RPMI7951 (cell line): ENCODE measurements at places on chromosomes 5 and 9. TPM values are rescaled to one million over a fixed set of nuclear protein-coding genes. Genes with fewer than 3 reads are reported as not detected.

DNA sequence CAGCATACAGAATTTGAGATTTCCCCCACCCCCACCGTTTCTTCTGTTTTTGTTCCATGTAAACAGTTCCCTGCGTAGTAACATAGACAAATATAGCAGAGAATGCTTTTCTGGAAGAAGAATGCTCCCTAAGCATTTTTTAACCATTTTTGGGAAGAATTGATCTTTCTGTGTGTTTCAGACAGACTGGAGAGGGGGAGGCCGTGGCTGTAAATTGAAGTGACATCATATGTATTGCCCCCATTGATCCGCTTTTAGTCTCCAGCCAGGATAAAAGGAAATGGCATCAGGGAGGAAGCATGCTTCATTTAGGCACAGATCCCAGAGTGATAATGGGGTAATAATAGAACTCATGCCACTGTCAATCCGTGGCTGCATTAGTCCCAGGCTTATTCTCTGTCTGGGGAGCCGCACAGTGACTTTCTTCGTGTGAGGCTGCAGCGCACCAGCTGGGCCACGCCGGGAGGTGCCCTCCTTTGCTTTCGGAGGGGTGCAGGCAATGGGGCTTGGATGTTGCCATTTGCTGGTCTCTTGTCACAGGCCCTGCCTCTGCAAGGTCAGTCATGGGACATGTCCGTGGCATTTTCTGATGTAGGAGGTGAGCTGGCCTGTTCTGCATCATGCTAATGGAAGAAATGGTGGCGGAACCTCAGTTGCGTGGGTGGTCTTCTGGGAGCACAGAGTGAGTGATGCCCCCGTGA lies 261.5 kb downstream of the FANCC start:
- peak; percentile 49 for DNase-seq

Gene C9
- not detected in 2 replicates for total RNA-seq

DNA sequence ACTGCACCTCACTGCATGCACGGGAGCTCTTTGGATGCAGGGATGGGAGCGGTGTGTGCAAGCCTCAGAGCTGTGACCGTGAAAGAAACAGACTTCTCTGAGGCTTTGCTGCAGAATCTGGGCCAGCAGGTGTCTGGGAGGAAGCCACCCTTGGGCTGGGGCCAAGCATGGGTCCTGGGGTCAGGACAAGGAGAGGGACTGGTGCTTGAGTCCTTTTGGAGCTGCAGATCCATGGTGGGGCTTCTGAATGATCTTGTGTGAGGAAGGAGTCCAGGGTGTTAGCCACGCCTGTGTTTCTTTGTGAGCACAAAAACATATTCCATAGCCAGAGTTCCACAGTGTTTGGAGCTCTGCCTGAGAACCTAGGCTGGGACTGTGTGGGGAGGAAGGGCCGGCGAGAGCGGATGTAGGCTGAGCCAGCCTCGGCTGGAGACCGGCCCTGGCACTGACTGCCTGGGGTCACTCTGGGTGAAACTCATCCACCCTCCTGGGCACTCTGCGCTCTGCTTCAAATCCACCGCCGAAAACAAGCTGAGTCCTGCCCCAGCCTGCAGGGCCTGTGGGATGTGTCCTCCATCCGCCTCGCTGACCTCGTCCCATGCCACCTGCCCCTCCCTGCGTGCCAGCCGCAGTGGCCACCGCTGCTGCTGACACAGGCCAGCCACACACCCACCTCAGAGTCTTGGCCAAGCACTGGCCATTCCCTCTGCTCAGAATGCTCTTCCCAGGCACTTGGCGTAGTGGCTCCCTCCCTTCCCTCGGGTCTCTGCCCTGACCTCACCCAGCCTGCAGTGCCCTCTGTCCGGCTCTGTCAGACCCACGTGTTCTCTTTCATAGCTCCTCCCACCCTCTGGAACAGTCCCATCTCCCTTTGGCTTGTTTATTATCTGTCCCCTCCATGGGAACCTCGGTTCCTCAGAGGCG lies 26.7 kb downstream of the ERGIC1 start:
- no peak for DNase-seq

Gene MAP1B
- total RNA-seq: 26.4 and 35.8 TPM in 2 replicates

DNA sequence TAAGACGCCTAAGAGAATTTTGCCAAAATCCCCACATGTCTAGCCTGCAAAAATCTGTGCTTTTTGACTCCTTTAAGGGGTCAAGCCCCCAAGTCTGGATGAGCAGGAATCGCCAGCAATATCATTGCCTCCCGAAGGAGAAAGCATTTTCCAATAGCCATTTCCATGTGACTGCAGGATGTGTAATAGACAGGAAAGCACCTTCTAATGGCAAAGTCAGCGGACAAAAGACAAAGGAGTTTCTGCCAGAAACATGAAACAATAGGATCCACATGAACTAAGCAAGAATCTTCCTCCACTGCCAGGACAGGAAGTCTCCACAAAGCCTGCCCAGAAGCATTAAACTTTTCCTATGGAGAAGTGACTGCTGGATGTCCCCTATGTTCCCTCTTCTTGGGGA lies 177.1 kb upstream of the PCSK5 start:
- no peak for DNase-seq

- no peak for DNase-seq
Measured at GRCh38 chr9:98087420-98088354, 31.2 kb downstream of the NANS start.

- no peak for DNase-seq
Measured at GRCh38 chr9:114030364-114030763, 47.7 kb downstream of the AMBP start.

DNA sequence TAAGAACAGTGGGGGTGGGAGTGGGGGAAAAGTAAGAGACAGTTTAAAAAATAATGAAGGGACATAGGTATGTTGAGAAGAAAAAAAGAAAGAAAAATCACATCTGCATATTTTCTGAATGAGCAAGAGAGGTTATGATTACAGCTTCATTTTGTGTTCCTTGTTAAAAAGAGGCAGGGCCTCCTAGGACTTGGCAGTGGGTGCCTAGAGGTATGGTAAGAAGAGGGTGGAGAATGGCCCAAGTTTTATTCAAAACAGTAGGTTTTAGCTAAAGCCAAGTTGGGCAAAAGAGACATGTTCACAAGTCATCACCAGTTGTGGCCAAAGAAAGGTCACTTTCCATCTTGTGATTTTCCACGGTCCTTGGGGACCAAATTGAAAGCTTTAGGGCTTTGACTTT lies 643.4 kb downstream of the CCDC171 start:
- no peak for DNase-seq

DNA sequence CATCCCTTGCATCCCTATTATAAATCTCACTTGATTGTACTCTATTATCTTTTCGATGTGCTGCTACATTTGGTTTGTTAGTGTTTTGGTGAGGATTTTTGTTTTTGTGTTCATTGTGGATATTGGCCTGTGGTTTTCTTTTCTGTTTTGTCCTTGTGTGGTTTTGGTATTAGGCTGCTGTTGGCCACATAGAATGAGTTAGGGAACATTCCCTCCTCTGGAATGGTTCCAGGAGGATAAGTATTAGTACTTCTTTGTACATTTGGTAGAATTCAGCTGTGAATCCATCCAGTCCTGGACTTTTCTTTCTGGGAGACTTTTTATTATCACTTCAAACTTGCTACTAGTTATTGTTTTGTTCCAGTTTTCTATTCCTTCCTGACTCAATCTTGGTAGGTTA lies 287.2 kb downstream of the CWC27 start:
- DNase-seq: no peak

Gene IL9
- not detected in 2 replicates for total RNA-seq

- no peak for DNase-seq
Measured at GRCh38 chr9:108684288-108685025, 171.3 kb downstream of the ACTL7B start.

Gene PDE6A
- total RNA-seq: 0.10 and 0.12 TPM in 2 replicates

- peak; percentile 1 for DNase-seq
Measured at GRCh38 chr5:123460296-123460729, 37.1 kb upstream of the CEP120 start.

Gene SLC6A3
- not detected in 2 replicates for total RNA-seq
